ENCODE measurements at places on chromosomes 16 and 17. TPM values are rescaled to one million over a fixed set of nuclear protein-coding genes. Genes with fewer than 3 reads are reported as not detected.
A peak's percentile ranks its signal among the peaks of the same experiment; 100 is the strongest.

CES5A gene
- total RNA-seq = not detected

LGALS9B gene
- not detected for total RNA-seq

SHISA9 gene
- total RNA-seq = 0.02 TPM

CA4 gene
- not detected for total RNA-seq

CDH1 gene
- 9.1 TPM for total RNA-seq

PPP1R1B gene
- not detected for total RNA-seq

PDP2 gene
- total RNA-seq = 27.8 TPM

C16orf92 gene
- not detected for total RNA-seq

TBC1D26 gene
- 0.34 TPM for total RNA-seq

- no peak overlapping the region for H3K4me3 ChIP-seq
- no peak for DNase-seq
- H3K27ac ChIP-seq = peak overlapping the region; percentile 85
Measured at GRCh38 chr17:80695979-80696378, 151.3 kb downstream of the RPTOR start.

DNA sequence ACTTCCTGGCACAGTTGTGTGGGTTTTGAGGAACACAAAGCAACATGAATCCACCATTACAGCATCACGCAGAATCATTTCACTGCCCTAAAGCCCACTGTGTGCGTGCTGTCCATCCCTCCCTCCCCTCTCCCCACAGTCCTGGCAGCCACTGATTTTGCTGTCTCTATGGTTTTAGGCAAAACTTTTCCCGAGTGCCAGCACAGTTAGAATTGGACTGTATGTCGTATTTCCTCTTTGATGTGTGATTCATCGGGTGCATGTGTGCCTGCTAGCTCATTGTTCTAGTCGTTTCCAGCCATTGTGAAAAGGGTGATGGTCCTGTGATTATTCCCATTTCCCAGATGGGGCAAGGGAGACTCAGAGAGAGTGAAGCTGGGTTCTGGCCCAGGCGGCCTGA is 12.7 kb downstream of the KLHL36 start:
- no peaks in the 10 kb centered on the region for H3K27me3 ChIP-seq
- H3K36me3 ChIP-seq = peaks cover 62% of the 10 kb centered on the region
- H3K4me1 ChIP-seq = peaks cover 15% of the 10 kb centered on the region
- DNase-seq = no peak

DNA sequence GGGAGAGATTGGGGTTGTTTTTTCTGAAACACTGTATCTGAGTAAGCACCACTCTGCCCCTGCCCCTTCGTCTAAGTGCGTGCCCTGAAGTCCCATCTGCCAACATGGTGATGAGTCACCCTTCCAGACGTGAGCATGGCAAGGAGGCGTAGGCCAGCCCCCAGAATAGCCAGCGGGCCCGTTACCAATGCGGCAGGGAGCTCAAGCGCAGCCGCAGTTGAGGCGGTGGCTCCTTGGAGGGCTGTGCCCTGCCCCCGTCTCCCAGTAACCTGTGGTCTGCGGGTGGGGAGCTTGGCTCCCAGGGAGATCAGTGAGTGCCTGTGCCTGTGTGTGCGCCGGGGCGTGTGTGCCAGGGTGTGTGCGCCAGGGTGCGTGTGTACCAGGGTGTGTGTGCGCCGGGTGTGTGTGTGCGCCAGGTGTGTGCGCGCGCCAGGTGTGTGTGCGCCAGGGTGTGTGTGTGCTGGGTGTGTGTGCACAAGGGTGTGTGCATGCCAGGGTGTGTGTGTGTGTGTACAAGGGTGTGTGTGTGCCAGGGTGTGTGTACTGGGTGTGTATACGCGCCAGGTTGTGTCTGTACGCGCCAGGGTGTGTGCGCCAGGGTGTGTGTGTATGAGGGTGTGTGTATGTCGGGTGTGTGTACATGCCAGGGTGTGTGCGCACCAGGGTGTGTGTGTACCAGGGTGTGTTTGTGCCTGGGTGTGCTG is 98.6 kb upstream of the CHMP6 start:
- H3K27me3 ChIP-seq = no peaks in the 10 kb centered on the region
- peak overlapping the region; percentile 72 for H3K4me3 ChIP-seq
- H3K27ac ChIP-seq = peak overlapping the region; percentile 97
- peak; percentile 73 for DNase-seq

DNA sequence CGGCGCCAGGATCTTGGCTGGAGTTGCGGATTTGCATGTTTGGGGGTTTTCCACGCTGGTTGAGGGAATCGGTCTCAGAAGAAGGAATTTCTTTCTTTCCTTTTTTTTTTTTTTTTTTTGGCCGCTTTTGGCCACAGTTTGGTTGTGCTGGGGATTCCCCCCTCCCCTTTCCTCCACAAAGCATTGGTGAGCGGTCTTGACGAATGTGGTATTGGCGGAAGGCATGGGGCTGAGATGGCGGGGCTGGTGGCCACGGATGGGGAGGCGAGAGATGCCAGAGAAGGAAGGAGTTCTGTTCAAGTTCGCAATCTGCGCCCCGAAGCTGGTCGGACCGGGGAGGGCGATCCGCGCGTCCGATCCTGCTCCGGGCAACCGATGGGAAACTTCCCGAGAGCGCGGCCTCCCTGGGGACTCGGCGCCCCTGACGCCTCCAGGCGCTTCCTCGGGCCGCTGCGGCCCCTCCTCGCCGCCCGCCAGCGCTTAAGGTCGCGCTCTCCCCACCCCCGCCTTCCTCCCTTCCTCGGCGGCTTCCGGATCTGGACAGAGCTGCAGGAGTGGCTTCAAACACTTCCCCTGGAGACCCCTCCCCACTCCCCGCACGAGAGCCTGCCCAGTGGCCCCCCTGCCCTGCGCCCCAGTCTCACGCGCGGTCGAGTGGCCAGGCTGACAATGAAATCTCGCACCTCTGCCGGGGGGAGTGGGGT is 43.2 kb downstream of the RAI1 start:
- peaks cover 40% of the 10 kb centered on the region for H3K4me1 ChIP-seq
- H3K36me3 ChIP-seq = peaks cover 2% of the 10 kb centered on the region
- H3K27me3 ChIP-seq = peaks cover 24% of the 10 kb centered on the region
- DNase-seq = peak; percentile 43
- H3K27ac ChIP-seq = no peak overlapping the region
- H3K4me3 ChIP-seq = peak overlapping the region; percentile 73

DNA sequence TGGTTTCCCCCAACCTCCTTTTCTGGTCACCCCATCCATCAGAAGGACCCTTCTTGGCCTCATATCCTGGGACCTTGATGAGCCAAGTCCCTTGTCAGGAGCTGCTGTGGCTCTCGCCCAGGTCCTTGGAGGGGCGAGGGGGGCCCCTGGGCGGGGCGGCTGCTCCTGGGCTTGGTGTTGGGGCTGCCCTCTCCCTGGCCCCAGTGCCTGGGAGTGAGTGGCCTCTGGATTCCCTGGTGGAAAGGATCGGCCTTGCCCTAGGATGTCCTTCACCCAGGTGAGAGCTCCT is 6.2 kb upstream of the NOTUM start:
- no peaks in the 10 kb centered on the region for H3K36me3 ChIP-seq
- peaks cover 15% of the 10 kb centered on the region for H3K4me1 ChIP-seq
- peak overlapping the region; percentile 60 for H3K4me3 ChIP-seq
- H3K27me3 ChIP-seq = peaks cover 3% of the 10 kb centered on the region
- no peak overlapping the region for H3K27ac ChIP-seq
- no peak for DNase-seq

DNA sequence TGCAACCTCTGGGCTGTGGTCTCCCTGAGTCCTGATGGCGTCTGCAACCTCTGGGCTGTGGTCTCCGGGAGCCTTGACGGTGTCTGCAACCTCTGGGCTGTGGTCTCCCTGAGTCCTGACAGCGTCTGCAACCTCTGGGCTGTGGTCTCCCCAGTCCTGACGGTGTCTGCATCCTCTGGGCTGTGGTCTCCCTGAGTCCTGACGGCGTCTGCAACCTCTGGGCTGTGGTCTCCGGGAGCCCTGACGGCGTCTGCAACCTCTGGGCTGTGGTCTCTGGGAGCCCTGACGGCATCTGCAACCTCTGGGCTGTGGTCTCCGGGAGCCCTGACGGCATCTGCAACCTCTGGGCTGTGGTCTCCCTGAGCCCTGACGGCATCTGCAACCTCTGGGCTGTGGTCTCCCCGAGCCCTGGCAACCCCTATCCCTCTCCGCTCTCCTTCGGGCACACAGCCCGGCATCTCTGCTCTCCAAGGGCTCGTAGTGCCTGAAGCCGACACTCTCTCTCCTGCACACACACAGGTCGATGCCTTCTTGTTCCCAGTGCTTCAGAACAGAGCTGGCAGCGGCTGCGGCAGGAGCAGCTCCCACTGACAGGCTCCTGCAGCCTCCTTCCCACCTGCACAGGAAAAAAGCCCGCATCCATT is 45.6 kb downstream of the METRNL start:
- H3K27me3 ChIP-seq = peaks cover 32% of the 10 kb centered on the region
- peaks cover 14% of the 10 kb centered on the region for H3K4me1 ChIP-seq
- H3K36me3 ChIP-seq = no peaks in the 10 kb centered on the region

DNA sequence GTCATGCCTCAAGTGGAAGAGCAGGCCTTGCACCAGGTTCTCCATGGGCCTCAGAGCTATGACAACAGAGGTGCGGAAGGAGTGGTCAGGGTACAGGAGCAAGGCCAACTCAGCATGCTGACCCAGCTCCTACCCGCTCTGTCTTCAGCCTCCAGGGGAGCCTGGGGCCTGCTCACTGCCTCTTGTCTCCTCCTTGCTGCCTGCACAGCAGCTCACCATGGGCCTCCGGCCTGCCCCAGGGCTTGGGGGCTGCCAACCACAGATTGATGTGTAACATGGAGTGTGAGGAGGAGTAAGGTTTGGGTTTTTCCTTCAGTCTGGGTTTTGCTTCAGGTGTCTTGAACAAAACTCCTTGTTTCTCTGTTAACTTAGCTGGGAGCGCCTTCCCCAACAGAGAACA is 62.1 kb downstream of the PLD6 start:
- peaks cover 11% of the 10 kb centered on the region for H3K4me1 ChIP-seq
- H3K27me3 ChIP-seq = no peaks in the 10 kb centered on the region
- H3K36me3 ChIP-seq = peaks cover 20% of the 10 kb centered on the region
- no peak overlapping the region for H3K4me3 ChIP-seq
- DNase-seq = no peak

- H3K4me1 ChIP-seq = no peaks in the 10 kb centered on the region
- H3K4me3 ChIP-seq = no peak overlapping the region
- no peak for DNase-seq
- peaks cover 2% of the 10 kb centered on the region for H3K27me3 ChIP-seq
Measured at GRCh38 chr16:52861614-52862022, 191.1 kb downstream of the CHD9NB start.

- H3K27me3 ChIP-seq = no peaks in the 10 kb centered on the region
- peaks cover 6% of the 10 kb centered on the region for H3K4me1 ChIP-seq
- H3K27ac ChIP-seq = no peak overlapping the region
- H3K36me3 ChIP-seq = no peaks in the 10 kb centered on the region
- H3K4me3 ChIP-seq = no peak overlapping the region
- DNase-seq = no peak
Measured at GRCh38 chr16:87680272-87680644, 78.0 kb downstream of the JPH3 start.

DNA sequence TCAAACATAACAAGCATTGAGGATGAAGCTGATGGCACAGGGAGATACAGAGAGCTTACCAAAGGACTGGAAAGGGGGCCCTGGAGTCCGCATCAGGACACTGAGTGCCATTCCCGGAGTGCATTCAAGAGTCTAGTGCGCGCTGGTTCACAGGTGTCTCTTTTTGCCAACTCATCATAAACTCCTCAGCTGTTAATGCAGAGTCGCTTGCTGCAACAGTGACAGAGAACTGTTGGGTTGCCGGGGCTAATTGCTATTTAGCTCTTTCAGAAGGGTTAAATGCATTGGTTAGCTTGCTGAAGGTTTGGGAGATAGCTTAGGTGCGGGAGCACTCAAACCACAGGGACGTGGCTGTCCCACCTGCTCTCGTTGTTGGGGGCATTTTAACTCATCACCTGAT is 1091.6 kb upstream of the EEF2KMT start:
- no peak overlapping the region for H3K27ac ChIP-seq
- no peak for DNase-seq
- H3K4me1 ChIP-seq = no peaks in the 10 kb centered on the region
- no peak overlapping the region for H3K4me3 ChIP-seq

- no peaks in the 10 kb centered on the region for H3K4me1 ChIP-seq
- no peaks in the 10 kb centered on the region for H3K36me3 ChIP-seq
- DNase-seq = no peak
- peaks cover 3% of the 10 kb centered on the region for H3K27me3 ChIP-seq
Measured at GRCh38 chr17:55228683-55229192, 36.0 kb upstream of the HLF start.

GRCh38 chr17:21201298-21201595 is 12.7 kb downstream of the TMEM11 start:
- no peak overlapping the region for H3K4me3 ChIP-seq
- no peaks in the 10 kb centered on the region for H3K27me3 ChIP-seq
- H3K27ac ChIP-seq = peak overlapping the region; percentile 10
- no peak for DNase-seq

DNA sequence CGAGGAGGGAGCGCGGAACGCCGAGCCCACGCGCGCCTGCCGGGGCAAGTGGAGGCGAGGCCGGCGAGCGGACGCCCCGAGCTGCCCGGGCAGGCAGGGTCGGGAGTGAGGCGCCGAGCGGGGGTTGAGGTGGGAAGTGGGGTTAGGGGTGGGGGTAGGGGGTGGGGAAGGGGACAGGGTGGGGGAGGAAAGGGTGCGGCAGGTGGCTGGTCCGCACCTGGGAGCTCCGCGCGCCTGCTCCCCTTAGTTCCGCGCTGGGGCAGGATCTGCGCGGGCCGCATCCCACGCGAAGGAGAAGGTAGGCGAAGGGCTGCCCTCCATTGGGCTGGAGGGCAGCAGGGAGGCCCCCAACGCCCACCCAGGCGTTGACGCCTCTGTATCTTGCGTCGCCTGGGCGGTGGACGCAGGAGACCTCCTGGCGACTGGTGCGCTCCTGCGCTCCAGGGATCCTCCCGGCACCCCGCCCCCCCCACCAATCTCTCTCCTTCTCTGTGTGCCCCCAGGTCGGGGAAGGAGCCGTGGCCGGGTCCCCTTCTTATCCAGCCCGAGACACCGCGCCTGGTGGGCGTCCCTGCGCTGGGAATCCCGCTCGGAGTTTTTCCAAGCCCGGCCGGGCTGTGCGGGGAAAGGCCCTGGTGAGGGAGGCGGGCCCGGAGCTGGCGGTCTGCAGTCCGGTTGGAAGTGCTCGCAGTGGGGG is 51.3 kb upstream of the AMZ2 start:
- no peak overlapping the region for H3K27ac ChIP-seq
- peak overlapping the region; percentile 53 for H3K4me3 ChIP-seq
- peaks cover 25% of the 10 kb centered on the region for H3K4me1 ChIP-seq
- no peak for DNase-seq

GRCh38 chr17:49690256-49690655 is 12.4 kb upstream of the SPOP start:
- no peak overlapping the region for H3K4me3 ChIP-seq
- peaks cover 5% of the 10 kb centered on the region for H3K36me3 ChIP-seq
- DNase-seq = no peak
- H3K27me3 ChIP-seq = no peaks in the 10 kb centered on the region

GRCh38 chr16:4800290-4801041 is 2.0 kb downstream of the ROGDI start:
- H3K4me3 ChIP-seq = peak overlapping the region; percentile 6
- H3K27me3 ChIP-seq = no peaks in the 10 kb centered on the region
- H3K27ac ChIP-seq = no peak overlapping the region
- no peak for DNase-seq

GRCh38 chr16:72270531-72270930 is 98.6 kb upstream of the PMFBP1 start:
- H3K4me1 ChIP-seq = no peaks in the 10 kb centered on the region
- H3K27ac ChIP-seq = no peak overlapping the region
- no peak for DNase-seq
- H3K27me3 ChIP-seq = no peaks in the 10 kb centered on the region
- H3K4me3 ChIP-seq = no peak overlapping the region

GRCh38 chr17:20791626-20792025 is 212.1 kb downstream of the CDRT15L2 start:
- H3K27me3 ChIP-seq = no peaks in the 10 kb centered on the region
- H3K4me3 ChIP-seq = no peak overlapping the region
- no peak overlapping the region for H3K27ac ChIP-seq

- H3K4me3 ChIP-seq = no peak overlapping the region
- peaks cover 9% of the 10 kb centered on the region for H3K27me3 ChIP-seq
- no peak overlapping the region for H3K27ac ChIP-seq
- H3K4me1 ChIP-seq = peaks cover 7% of the 10 kb centered on the region
- DNase-seq = no peak
- no peaks in the 10 kb centered on the region for H3K36me3 ChIP-seq
Measured at GRCh38 chr17:80032614-80033171, 3.0 kb downstream of the TBC1D16 start.

Measured in activated CD4-positive, alpha-beta T cell treated with anti-CD3 and anti-CD28 coated beads for 36 hours (primary cell).